ENCODE measurements at places on chromosomes 4 and X.

GRCh38 chr4:73453701-73454005 is 17.6 kb downstream of the AFP start:
- no peak for DNase-seq

DNA sequence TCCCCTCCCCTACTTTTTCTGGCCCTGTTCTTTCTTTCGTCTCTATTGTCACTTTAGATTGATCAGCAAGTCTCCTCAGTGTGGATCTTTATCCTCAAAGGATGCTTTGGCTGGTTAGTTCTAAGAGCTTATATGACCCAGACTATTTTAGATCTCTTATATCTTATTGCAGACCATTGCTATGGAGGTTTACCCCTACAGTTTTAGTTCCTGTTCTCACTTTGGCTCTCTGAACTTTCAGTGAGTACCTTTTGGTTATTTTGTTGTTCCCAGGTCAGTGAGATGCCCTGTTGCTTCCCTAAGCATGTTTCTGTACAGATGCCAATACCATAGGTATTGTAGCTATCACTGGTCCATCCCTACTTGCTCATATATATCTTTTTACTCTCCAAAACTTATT is 24.0 kb upstream of the MED14 start:
- DNase-seq = no peak

- no peak for DNase-seq
Observed at GRCh38 chr4:89365776-89366175, 58.2 kb upstream of the GPRIN3 start.

GRCh38 chrX:53918702-53919101 is 125.6 kb downstream of the PHF8 start:
- DNase-seq = no peak

- DNase-seq = no peak
Observed at GRCh38 chr4:17492058-17492741, 19.7 kb downstream of the QDPR start.

DNA sequence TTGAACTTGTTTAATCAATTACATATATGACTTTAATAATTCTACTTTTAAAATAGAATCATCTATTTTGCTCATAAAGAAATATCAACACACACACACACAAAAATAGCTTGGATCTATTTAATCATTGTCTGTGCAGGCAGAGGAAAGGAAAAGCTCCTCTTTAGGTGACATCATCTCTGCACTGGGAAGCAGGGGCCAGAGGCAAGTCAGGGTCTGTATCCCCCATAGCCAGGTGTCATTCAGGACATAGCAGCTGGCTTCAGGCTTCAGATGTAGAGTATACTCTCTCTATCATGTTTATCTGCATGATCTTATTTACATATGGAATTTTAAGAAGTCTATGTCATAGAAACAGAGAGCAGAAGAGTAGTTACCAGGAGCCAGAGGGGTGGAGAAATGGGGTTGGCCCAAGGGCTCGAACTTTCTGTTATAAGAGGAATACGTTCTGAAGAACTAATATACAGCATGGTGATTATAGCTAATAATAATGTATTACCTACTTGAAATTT is 110.4 kb upstream of the LDB2 start:
- DNase-seq = no peak

- no peak for DNase-seq
Observed at GRCh38 chr4:92189146-92189545, 114.6 kb upstream of the GRID2 start.

- no peak for DNase-seq
Observed at GRCh38 chr4:41143311-41144039, 70.9 kb downstream of the APBB2 start.
